ENCODE measurements at places on chromosomes 2 and 18.

DNA sequence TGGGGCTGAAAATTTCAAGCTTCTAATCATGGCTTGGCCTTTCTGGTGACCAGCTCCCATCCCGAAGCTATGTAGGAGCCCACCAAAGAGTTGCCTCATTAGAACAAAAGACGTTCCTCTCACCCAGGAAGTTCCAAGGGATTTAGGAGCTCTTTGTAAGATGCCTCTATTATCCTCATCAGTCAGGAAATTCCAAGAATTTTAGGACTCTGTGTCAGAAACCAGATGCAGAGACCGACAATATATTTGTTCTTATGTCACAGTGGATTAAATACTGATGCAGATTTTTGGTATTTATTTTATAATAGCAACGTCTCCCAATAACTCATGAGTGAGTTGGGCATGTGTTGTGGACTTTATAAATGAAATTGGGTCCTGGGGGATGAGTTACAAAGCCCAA, 91.8 kb upstream of the SKOR2 start:
- no peak for DNase-seq
- no peaks in the 10 kb centered on the region for H3K27me3 ChIP-seq
- no peaks in the 10 kb centered on the region for H3K36me3 ChIP-seq
- H3K4me3 ChIP-seq, result no peak overlapping the region
- H3K4me1 ChIP-seq, result peaks cover 4% of the 10 kb centered on the region
- H3K27ac ChIP-seq, result no peak overlapping the region

GRCh38 chr2:62964050-62964449, 86.6 kb upstream of the OTX1 start:
- H3K4me3 ChIP-seq, result no peak overlapping the region
- H3K36me3 ChIP-seq, result peaks cover 4% of the 10 kb centered on the region
- peak; percentile 7 for DNase-seq
- H3K4me1 ChIP-seq, result no peaks in the 10 kb centered on the region

GRCh38 chr2:133777574-133777960, 209.3 kb upstream of the NCKAP5 start:
- H3K4me3 ChIP-seq, result no peak overlapping the region
- H3K27ac ChIP-seq, result no peak overlapping the region
- no peaks in the 10 kb centered on the region for H3K36me3 ChIP-seq
- peak; percentile 60 for DNase-seq
- peaks cover 16% of the 10 kb centered on the region for H3K4me1 ChIP-seq
- H3K27me3 ChIP-seq, result no peaks in the 10 kb centered on the region

GRCh38 chr18:63534615-63535014, 7.6 kb upstream of the SERPINB12 start:
- DNase-seq, result no peak
- no peak overlapping the region for H3K4me3 ChIP-seq
- no peaks in the 10 kb centered on the region for H3K27me3 ChIP-seq
- no peaks in the 10 kb centered on the region for H3K4me1 ChIP-seq

DNA sequence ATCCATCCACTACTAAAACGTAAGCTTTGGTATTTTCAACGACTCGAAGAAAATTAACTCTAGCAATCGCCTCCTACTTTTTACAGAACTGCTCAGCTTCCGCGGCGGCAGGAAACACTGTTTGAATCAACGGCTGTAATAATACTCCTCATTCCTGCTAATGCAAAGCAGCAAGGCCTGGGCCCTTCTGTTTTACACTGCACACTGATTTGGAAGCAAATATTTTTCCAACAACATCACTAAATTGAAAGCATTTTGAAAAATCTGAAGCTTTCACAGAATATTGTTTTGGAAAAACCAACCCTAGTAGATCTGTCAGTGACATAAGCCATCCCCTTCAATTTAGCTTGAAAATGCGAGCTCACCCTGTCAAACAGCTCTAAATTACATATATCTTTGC, 261.2 kb downstream of the TXNL1 start:
- H3K4me1 ChIP-seq, result no peaks in the 10 kb centered on the region
- no peak for DNase-seq
- H3K27ac ChIP-seq, result no peak overlapping the region
- no peaks in the 10 kb centered on the region for H3K36me3 ChIP-seq

GRCh38 chr2:233081731-233082221, 21.6 kb downstream of the INPP5D start:
- H3K27ac ChIP-seq, result no peak overlapping the region
- no peaks in the 10 kb centered on the region for H3K36me3 ChIP-seq
- H3K27me3 ChIP-seq, result no peaks in the 10 kb centered on the region
- H3K4me1 ChIP-seq, result peaks cover 2% of the 10 kb centered on the region
- no peak for DNase-seq

- H3K27ac ChIP-seq, result no peak overlapping the region
- peaks cover 10% of the 10 kb centered on the region for H3K27me3 ChIP-seq
- H3K4me3 ChIP-seq, result no peak overlapping the region
- H3K36me3 ChIP-seq, result no peaks in the 10 kb centered on the region
- DNase-seq, result no peak
Observed at GRCh38 chr18:79383388-79384056, 12.2 kb upstream of the NFATC1 start.

GRCh38 chr2:25228848-25229278, 60.5 kb upstream of the POMC start:
- peak overlapping the region; percentile 6 for H3K27ac ChIP-seq
- no peak overlapping the region for H3K4me3 ChIP-seq
- DNase-seq, result peak; percentile 61
- peaks cover 2% of the 10 kb centered on the region for H3K36me3 ChIP-seq
- H3K4me1 ChIP-seq, result peaks cover 11% of the 10 kb centered on the region

- H3K4me3 ChIP-seq, result no peak overlapping the region
- DNase-seq, result no peak
- H3K27me3 ChIP-seq, result no peaks in the 10 kb centered on the region
- H3K4me1 ChIP-seq, result no peaks in the 10 kb centered on the region
- no peaks in the 10 kb centered on the region for H3K36me3 ChIP-seq
Observed at GRCh38 chr2:16425462-16426336, 239.9 kb downstream of the CYRIA start.

DNA sequence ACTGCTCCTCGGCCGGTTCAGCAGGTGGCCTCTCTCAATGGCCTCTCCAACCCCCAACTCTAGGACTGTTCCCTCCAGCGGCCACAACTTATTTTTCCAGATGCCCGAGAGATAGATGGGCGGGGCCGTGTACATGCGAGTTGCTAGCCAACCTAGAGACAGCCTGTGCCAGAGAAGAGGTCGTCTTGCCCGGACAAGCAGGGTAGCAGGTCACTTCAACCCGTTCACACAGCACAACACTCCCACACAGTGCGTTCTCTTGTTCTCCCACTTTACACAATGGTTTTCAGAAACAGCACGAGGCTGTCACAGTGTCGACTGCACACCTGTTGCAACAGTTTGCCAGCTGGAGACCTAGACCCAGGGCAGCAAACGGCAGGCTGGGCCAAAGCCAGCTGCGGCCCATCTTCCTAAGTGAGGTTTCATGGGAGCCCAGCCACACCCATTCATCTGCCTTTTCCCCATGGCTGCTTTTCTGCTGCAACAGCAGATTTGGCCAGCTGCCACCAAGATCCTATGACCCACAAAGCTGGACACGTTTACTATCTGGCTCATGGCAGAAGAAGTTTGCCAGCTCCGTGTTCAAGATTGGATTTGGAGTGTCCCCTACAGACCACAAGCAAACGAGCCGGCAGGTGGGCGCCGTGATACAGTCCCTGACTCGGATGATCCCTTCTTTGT, 7.3 kb upstream of the PRLH start:
- peaks cover 22% of the 10 kb centered on the region for H3K36me3 ChIP-seq
- H3K4me3 ChIP-seq, result no peak overlapping the region
- peak; percentile 53 for DNase-seq
- peaks cover 3% of the 10 kb centered on the region for H3K4me1 ChIP-seq
- H3K27ac ChIP-seq, result no peak overlapping the region

DNA sequence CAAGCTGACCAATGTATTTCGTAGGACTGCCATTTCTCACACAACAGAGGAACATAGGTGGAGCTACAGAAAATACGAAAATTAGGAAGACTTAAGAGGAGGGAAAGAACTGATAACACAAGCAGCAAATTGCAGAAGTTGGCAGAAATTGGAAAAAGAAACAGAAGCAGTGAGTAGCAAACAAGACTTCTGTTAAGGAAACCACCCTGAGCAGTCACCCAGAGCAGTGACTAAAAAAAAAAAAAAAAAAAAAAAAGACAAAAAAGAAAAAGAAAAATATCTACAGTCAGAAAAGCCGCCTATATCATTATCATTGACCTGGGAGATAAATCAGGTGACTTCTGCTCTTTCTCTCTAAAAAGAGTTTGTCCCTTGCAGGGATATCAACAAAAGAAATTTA, 21.4 kb downstream of the STK17B start:
- H3K4me1 ChIP-seq, result no peaks in the 10 kb centered on the region
- DNase-seq, result no peak
- peaks cover 12% of the 10 kb centered on the region for H3K36me3 ChIP-seq
- no peak overlapping the region for H3K27ac ChIP-seq
- H3K27me3 ChIP-seq, result no peaks in the 10 kb centered on the region

DNA sequence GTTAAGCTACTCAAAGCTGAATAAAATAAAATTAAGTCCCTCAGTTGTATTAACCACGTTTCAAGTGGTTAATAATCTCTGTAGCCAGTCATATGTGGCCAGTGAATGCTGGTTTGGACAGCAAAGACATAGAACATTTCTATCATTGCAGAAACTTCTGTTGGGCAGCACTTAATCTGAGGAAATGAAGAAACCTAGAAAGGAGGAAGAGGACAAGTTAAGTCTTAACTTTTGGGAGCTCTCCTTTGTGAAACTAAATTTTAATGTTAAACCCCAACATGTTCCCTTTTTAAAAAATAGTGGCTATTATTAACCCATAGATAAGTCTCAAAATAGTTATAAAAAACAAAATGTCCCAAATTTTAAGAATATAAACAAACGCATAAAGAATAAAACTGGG, 421.3 kb downstream of the ARHGAP15 start:
- DNase-seq, result no peak
- no peaks in the 10 kb centered on the region for H3K27me3 ChIP-seq
- no peak overlapping the region for H3K4me3 ChIP-seq
- no peak overlapping the region for H3K27ac ChIP-seq
- no peaks in the 10 kb centered on the region for H3K4me1 ChIP-seq

- no peak overlapping the region for H3K4me3 ChIP-seq
- no peak overlapping the region for H3K27ac ChIP-seq
- H3K4me1 ChIP-seq, result no peaks in the 10 kb centered on the region
- H3K36me3 ChIP-seq, result no peaks in the 10 kb centered on the region
- no peak for DNase-seq
- H3K27me3 ChIP-seq, result no peaks in the 10 kb centered on the region
Observed at GRCh38 chr2:147572622-147573021, 272.2 kb upstream of the ACVR2A start.

DNA sequence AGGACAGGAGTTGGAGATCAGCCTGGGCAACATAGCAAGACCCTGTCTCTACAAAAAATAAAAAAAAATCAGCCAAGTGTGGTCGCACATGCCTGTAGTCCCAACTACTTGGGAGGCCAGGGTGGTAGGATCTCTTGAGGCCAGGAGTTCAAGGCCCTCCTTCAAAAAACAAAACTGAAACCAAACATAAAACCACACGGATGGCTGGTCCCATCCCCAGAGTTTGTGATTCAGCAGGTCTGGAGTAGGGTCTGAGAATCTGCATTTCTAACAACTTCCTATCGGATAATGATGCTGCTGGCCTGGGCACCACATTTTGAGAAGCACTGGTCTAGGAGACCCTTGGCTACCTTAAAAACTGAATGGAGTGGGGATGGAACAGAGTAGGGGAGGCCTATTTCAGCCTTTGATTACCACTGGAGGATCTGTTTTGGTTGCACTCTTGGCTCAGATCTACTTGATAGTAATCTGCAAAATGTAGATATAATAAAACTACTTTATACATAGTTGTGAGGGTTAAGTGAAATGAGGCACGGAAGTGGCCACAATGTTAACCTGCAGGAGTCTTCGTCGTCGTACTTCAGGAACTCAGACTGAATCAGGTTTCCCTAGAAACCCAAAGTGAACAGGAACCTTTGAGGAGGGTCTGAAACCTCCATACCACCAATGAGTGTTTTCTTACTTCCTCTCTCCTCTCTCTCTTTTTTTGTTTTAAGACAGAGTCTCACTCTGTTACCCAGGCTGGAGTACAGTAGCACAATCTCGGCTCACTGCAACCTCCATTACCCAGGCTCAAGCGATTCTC, 25.5 kb upstream of the NFE2L2 start:
- H3K36me3 ChIP-seq, result no peaks in the 10 kb centered on the region
- DNase-seq, result no peak
- H3K4me1 ChIP-seq, result peaks cover 2% of the 10 kb centered on the region
- no peaks in the 10 kb centered on the region for H3K27me3 ChIP-seq
- H3K27ac ChIP-seq, result no peak overlapping the region

DNA sequence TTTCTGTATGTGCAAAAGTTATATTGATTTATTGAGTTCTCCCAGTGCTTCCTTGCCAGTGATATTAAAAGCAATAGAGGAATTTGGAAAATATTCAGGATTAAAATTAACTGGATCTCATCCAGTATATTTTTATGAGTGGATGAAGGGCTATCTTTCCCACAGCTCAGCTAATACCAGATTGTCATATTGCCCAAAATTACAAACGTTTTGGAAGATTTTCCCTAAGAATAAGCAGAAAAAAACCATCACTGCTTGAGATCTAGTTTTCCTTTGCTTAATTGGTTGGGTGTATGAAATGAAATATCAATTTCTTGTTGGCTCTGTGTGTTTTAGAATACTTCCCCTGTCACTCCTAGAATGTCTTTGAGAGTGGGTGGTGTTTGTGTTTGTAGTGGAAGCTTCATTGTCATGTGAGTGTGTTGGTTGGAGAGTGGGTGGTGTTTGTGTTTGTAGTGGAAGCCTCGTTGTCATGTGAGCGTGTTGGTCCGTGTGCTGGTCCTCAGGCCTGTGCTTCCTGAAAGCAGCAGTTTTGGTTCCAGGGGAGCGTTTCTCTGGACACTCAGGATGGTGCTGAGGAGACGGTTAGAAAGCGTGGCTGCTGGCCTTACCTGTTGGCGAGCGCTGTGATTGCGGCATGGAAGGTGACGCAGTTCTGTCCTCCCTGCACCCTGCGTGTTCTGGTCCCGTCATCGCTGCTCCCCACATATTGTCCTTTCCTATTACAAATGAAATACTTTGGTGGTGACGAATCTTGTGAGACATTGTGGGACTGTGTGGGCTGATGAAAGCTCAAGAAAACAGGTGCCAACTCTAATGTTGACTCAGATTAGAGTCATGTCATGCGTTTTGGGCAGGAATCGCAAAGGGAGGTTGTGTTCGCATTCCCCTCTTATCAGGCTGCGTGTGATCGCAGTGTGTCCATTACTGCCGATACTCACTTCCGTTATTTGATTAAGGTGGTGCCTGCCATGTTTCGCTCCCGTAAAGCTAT, 12.4 kb downstream of the ASB1 start:
- peaks cover 17% of the 10 kb centered on the region for H3K36me3 ChIP-seq
- H3K4me1 ChIP-seq, result peaks cover 63% of the 10 kb centered on the region
- H3K27ac ChIP-seq, result peak overlapping the region; percentile 100

All from astrocyte (in vitro differentiated cells and primary cell).